ENCODE measurements at places on chromosomes 6 and 20. TPM values are rescaled to one million over a fixed set of nuclear protein-coding genes. Genes with fewer than 3 reads are reported as not detected.

The REV3L gene
- total RNA-seq: 13.5 TPM

The BMP7 gene
- total RNA-seq: 0.03 TPM

The CRISP3 gene
- not detected for total RNA-seq

The PDE7B gene
- total RNA-seq: 1.3 TPM

The ULBP2 gene
- total RNA-seq: 12.2 TPM

The APOM gene
- 2.5 TPM for total RNA-seq

The SNAP91 gene
- total RNA-seq: not detected

The CCN6 gene
- total RNA-seq: not detected

The SUMO4 gene
- total RNA-seq: 0.27 TPM

Measured in HT1080 (cell line).